Amniotic epithelial cell (primary cell): ENCODE measurements at places on chromosomes 3 and 15.

DNA sequence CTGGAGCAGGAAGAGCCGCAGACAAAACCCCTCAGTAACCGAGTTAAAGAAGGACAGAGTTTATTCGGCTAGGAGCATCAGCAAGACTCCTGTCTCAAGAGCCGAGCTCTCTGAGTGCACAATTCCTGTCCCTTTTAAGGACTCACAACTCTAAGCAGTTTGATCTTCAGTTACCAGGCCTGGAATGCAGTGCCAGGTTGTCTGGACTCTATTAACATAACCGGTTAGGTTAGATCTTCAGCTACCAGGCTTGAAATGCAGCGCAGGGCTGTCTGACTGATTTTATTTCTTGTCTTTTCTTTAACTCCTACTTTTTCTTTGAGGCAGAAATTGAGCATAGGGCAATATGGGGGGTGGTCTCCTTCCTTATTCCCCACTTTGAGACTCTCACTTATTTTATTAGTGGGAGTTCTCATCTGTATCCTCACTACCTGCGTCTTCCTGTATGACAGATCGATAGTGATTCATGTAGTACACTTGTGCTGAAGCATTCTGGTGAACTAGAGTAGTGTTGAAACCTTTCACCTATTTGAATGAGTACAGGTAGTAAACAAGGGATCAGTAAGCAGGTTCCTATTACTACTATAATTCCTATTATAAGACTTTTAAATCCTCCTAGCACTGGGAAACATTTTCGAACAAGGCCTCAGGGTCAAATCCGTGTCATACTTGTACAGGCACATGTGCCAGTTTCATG, 325.0 kb downstream of the CGGBP1 start:
- no peak for DNase-seq

DNA sequence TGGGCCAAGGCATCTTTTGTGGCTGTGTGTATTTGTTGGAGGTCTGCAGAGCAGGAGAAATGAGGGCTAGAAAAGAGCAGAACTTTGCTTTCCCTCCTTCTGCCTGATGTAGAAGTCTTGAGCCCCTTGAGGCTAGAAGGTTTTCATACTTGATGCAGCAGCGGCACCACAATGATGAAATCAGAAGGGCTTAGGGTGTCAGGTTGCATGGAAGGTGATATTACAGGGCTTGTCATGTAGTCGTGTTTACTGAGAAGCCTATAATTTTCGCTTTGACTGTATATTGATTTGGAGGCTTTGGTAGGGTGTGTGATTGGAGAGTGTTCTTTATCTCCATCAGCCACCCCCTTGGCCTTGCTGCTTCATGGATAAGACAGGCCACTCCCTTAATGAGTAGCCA, 339.8 kb downstream of the THSD4 start:
- no peak for DNase-seq

GRCh38 chr3:51280176-51280575, 104.9 kb upstream of the MANF start:
- DNase-seq: no peak

- DNase-seq: peak; percentile 54
These were observed 32.8 kb downstream of the LINGO1 start for GRCh38 chr15:77599899-77600298.

- DNase-seq: no peak
These were observed 703 bp upstream of the LSAMP start for GRCh38 chr3:116445990-116446389.

DNA sequence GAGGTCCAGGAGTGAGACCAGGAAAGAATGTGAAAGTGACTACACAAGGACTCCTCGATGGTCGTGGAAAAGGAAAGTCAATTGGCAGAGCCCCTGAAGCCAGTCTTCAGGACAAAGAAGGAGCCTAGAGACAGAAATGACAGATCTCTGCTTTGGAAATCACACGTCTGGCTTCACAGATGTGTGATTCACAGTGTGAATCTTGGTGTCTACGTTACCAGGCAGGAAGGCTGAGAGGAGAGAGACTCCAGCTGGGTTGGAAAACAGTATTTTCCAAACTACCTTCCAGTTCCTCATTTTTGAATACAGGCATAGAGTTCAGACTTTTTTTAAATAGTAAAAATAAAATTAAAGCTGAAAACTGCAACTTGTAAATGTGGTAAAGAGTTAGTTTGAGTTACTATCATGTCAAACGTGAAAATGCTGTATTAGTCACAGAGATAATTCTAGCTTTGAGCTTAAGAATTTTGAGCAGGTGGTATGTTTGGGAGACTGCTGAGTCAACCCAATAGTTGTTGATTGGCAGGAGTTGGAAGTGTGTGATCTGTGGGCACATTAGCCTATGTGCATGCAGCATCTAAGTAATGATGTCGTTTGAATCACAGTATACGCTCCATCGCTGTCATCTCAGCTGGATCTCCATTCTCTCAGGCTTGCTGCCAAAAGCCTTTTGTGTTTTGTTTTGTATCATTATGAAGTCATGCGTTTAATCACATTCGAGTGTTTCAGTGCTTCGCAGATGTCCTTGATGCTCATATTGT, 6.0 kb downstream of the CCR2 start:
- no peak for DNase-seq

DNA sequence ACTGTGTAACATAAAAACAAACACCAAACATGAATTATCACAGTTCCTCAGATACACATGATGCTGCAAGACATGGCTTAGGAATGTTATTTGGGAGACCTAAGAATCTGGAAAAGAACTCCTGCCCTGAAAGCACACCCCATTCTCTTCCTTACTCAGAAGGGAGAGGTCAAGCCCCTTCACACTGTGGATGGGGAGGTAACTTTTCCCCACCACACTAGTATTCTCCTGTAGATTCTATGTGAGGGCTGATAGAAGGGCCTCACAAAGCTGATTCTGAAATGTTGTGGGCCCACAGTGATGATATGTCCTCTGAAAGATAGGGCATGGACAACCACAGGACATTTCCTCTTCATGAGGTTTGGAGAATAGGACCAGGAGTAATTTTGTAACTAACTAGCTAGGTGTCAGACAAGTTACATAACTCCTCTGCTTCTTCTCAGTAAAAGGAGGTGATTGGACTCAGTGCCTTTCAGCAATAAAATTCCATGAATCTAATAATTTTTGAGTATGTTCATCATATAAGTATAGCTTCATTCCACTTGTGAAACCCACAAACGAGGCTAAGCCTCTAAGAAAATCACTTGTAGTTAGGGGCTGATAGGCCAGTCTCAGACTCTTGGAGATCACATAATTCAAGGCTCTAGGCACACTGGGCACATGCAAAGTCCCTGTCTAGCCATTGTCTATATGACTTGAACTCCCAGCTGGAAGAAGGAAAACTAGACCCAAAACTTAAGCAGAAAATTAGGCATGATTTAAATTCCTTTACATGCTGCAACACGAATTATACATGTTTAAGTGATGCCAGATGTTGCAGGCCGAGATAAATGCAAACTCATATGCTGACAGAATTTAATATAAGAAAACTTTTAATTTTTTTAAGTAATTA, 7.5 kb downstream of the PTX3 start:
- peak; percentile 34 for DNase-seq

DNA sequence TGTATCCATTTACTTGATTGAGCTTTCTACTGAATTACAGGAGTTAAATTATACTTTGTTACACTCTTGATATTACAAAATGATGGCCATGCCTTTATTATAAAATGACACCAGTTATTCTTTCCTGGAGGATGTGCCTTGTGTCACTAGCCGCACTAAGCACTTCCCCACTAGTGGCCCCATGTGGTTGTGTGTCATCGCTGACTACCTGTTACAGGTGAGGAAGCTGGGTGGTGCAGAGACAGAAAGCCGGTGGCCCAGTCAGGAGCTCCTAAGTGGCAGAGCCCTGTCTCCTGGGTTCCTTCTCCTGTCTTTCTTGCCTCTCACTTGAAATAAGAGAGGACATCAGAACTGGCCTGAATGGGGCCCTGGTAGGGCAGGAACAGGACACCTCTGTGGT, 96.8 kb downstream of the IGF1R start:
- no peak for DNase-seq

- peak; percentile 58 for DNase-seq
These were observed 5.5 kb downstream of the SMAD6 start for GRCh38 chr15:66707310-66708082.

GRCh38 chr3:72347819-72348319, 500.4 kb downstream of the SHQ1 start:
- DNase-seq: peak; percentile 53

DNA sequence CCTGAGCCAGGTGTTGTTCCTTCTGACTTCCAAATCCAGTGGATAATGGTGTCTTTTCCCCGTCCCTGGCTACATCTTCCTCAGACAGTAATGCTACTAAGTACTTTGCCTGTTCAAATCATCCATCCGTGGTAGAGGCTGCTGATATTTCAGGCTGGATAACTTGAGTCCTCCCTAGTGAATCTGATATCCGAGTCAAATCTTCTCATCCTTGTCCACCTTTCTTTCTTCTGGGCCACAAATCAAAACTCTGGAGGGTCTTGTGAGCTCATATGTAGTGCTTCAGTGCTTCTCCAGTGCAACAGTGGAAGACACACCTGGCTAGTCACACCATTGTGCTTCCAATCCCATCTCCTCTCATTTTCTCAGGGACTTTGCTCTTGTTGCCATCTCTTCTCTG, 11.2 kb downstream of the SH3GL3 start:
- DNase-seq: no peak

- DNase-seq: no peak
These were observed 22.5 kb downstream of the NGRN start for GRCh38 chr15:90287946-90288345.

DNA sequence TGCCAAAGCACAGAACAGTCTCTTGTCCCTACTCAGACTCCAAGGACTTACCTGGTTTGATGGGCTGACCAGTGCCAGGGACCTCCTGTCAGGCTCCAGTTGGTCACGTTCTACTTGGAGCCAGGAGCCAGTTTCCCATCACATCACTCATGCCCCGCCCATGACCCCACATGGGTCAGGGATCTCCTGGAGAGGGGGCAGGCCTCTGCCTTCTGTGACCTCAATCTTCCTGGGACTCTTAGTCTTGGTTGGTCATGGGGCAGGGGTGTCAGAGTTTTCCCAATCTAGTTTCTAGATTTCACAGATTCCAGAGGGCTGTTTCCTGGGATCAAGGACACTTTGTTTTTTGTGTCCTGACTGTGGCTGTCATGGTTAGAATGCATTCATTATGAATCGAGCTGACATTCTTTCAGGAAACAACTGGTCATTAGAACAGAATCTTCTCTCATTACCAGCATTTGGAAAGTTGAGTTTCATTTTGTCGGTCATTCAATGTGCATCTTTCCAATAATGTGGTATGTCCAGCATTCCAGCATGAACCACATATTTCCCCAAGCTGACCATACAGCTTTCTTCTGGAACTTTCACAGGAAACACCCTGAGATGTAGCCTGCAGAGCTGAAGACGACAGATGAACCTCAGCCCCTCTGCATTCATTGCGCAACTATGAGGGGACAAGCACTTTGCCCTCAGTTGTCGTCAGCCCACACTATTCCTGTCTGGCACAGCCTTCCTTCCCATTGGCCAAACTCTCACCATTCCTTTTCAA, 19.8 kb downstream of the CYP19A1 start:
- DNase-seq: no peak

GRCh38 chr3:52230461-52230860, 5.0 kb upstream of the TLR9 start:
- no peak for DNase-seq

DNA sequence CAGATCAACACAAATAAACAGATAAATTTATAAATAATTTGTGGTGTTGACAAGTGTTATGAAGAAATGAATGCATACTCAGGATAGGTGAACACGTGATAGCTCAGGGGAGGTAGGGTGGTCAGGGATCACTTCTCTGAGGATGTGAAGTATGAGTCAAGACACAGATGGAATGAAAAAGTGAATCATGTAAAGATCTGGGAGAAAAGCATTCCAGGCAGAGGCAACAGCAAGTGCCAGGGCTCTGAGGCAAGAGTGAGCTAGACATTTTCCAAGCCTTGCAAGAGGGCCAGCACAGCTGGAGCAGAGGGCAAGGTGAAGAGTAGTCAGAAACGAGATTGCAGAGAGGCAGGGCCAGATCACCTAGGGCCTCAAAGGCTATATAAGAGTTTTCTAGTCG, 177.8 kb downstream of the WNT5A start:
- DNase-seq: peak; percentile 70

DNA sequence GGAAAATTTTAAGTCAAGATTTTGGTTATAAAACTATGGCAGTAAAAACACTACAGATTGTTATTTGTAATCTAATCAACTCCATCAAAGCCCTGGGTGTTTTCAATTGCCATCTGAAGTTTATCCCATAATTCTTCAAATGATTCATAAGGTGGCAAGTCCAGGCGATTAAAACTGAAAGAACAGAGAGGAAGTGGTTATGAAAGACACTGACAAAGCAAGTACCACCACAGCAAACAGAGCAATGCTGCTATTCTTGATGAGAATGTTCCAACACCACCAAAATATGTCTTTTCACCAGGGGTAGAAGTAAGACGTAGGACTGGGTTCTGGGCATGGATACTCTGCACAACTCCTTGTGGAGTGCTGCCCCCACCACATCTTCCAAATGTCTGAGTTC, 86.9 kb upstream of the PRTG start:
- DNase-seq: peak; percentile 48

DNA sequence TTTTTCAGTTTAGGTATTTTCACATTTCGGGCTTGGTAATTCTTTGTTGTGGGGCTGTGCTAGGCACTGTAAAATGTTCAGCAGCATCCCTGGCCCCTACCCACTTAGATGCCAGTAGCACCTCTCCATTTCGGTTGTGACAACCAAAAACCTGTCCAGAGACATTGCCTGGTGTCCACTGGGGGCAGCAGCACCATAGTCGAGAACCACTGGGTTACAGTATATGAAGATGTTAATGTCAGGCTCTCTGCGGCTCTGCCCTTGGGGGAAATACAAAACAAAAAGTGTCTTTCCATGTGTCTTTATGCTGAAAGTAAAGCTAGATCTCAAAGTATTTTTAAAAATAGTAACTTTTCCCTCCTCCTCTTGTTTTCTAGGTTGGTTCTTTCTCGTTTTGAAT, 177.2 kb downstream of the ITPR1 start:
- no peak for DNase-seq

GRCh38 chr3:115960799-115961198, 337.5 kb downstream of the GAP43 start:
- peak; percentile 12 for DNase-seq

DNA sequence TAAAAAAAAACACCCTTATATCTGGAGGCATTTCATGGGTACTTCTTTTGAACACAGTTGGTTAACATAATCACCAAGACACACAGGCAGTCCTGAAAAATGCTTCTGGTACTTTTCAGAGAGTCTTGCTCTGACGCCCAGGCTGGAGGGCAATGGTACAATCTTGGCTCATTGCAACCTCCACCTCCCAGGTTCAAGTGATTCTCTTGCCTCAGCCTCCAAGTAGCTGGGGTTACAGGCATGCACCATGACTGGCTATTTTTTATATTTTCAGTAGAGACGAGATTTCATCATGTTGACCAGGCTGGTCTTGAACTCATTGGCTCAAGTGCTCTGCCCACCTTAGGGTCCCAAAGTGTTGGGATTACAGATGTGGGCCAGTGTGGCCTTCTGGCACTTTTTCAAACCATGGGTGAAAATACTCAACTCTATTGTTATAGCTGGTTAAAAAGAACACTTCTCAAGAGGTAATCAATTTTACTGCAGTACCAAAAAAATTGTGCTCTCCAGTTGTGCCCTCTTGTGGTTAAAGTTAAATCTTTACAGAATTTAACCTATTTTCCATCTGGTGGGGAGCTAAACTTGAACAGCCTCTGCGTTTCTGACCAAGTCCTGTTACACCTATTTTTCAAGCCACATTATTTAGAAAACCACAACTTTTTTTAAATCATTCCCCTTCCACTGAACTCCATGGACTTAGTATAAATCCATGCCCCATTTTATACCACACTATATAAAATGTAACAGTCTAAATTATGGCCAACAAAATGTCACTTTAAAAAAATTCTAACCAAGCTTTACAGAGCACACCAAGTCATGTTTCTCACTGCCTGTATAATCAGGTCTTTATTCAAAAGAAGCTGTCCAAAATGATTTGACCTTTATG, 1.2 kb upstream of the SNAPC5 start:
- DNase-seq: peak; percentile 36
